ENCODE measurements at places on chromosomes 1 and 21.
A peak's percentile ranks its signal among the peaks of the same experiment; 100 is the strongest.

- DNase-seq = peak; percentile 43
Observed at GRCh38 chr1:169601096-169601881, 15.0 kb upstream of the F5 start.

- no peak for DNase-seq
Observed at GRCh38 chr1:27569088-27569460, 34.9 kb downstream of the AHDC1 start.

GRCh38 chr21:38909109-38909508 is 103.4 kb downstream of the ETS2 start:
- no peak for DNase-seq

DNA sequence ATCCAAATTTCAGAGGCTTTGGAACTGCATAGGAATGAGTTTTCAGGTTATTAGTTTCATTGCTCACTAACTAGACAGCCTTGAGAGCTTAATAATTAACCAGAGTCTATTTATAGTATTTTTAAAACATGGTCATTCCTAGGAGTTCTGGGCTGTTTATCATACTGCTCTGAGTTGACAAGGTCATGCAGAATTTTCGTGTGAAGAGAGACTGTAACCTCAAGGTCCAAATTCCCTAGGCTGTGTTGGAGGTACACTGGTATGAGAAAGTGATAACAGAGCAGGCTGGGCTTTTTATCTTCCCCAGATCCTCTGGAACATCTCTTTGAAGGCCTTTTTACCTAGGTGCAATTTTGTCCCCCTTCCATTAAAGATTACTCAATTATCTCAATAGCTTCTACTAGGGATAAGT is 736.3 kb downstream of the LTN1 start:
- DNase-seq = no peak

GRCh38 chr1:177905686-177906085 is 64.2 kb downstream of the SEC16B start:
- no peak for DNase-seq

- no peak for DNase-seq
Observed at GRCh38 chr1:2932671-2933350, 88.5 kb upstream of the ACTRT2 start.

DNA sequence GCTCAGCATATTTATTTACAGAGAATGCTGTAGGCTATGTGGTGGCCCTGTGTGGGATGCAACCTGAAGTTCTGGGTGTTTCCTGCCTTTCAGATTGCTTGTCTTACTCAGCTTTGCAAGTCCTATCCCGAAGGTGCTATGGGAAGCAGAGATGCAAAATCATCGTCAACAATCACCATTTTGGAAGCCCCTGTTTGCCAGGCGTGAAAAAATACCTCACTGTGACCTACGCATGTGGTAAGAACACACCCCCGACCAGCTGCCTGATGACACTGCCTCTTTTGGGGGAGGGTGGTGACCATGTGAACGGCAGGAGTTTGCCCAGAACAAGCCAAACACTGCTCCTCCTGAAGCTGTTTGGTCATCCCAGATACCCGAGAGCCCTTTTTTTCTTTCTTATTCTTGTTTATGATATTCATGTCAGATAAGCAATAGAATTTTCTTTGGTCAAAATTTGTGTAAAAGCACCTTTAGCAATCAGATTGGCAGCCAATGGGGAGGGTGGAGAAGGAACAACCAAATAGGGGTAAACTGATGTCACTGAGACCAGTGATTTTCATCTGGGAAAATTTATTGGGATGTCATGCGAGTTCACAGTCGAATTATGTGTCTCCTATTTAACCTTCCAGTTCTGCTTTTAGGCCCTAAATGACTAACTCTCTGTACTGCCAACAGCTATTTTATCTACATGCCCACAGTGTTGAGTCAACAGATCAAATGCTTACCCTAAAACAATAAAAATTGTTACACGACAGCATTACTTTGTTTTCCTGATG is 82.6 kb downstream of the EVA1C start:
- DNase-seq = no peak

DNA sequence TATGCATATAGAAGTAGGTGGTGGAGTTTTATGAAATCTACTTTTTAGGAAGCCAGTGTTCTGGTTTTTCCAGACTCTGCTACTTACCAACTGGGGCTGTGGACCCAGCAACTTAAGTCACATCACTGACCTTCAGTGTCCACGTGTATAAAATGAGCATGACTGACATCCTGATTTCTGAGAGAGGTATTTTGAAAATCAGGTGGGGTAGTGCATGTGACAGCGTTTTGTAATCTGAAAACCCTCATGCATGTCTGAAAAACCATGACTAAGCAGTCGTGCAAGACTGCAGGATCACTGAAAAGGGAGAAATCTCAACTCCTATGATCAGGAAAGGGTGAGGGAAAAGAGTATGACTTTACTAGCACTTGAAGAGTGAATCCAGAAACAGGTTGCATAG is 26.1 kb downstream of the CR1L start:
- peak; percentile 9 for DNase-seq

- no peak for DNase-seq
Observed at GRCh38 chr1:6198646-6199297, 623 bp downstream of the RPL22 start.

DNA sequence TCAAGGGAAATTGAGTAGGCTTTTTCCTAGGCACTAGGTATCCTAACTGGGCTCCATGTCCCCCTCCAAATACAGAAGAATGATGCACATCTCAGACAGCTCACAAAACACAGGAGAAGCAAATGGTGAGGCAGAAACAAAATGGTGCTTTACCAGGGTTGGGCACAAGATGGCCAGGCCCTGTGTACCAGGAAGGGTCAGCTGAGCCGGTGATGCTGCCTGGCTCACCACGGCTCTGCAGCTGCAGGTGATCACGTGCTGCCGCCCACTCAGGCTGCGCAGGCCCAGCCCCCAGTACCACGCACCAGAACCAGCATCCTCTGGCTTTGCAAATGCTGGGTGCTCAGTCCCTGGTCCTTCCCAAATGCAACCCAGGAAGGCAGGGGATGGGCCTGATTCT is 993 bp upstream of the DSCAM start:
- DNase-seq = no peak

- DNase-seq = no peak
Observed at GRCh38 chr1:236802264-236802663, 7.2 kb downstream of the MTR start.

DNA sequence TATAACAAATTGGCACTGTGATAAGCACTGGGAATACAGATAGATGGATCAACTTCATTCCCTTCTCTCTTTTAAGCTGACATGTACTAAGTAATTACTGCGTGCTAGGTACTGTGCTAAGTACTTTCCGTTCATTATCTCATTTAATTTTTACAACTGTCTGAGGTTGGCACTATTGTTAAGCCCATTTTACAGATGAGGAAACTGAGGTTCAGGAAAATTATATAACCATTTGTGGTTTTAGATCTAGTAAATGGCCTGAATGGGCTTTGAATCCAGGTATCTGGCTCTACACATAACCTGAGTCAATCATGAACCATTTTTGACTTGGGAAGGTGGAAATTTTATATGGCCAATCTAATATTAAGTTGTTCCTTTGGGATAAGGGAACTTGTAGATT is 3.6 kb upstream of the HMGCS2 start:
- DNase-seq = no peak

DNA sequence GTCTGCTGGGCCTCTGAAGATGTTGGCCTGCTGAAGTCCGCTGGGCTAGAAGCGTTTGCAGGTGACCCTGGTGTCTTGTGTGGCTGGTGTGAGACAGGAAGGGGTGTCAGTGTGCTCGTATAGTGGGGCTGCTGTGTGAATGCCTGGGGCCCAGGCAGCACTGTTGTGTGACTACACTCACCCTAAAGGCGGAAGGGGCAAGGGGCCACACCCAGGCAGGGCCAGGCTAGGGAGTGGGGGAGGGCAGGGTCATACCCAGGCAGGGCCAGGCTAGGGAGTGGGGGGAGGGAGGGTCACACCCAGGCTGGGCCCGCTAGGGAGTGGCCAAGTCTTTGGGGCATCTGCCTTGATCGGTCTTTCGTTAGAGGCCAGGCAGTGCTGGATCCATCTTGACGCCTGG is 25.0 kb downstream of the PDXK start:
- no peak for DNase-seq

DNA sequence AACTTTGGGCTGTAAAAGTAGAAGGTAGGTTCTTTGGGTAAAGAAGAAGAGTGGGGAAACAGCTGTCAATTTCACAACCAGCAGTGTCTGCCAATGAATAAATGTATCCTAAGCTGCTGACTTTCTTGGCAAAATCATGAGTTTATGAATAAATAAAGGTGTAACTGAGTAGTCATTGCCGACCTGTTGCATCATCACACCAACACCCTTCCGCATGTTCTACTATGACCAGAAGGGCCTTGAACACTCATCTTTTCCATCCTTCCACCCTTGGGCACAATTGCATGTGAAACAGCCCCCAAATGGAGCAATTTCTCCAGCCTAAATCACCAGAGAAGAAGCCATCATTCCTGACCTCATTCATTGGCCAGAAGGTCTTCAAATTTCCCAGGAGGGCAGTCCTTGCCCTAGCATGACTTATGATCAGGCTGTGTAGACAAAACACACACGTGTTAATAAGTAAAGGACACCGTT is 31.2 kb upstream of the QSOX1 start:
- peak; percentile 8 for DNase-seq

DNA sequence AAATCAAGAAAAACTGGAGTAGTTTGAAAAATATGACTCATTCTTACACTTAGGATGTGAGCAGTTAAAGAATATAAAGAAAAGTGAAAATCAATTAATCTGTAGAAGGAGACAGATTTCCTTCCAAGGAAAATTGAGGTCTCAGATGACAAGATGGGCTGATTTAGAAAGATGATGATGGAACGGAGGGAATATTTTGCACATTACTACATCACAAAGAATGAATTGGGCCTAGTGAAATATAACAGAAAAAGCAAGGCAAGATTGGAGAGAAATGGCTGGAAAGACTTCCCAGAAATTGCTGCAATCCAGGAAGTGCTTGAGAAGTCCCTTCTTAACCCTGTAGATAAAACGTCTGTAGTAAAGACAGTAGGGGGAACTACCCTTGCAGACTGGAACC is 169.1 kb upstream of the SYT6 start:
- no peak for DNase-seq

DNA sequence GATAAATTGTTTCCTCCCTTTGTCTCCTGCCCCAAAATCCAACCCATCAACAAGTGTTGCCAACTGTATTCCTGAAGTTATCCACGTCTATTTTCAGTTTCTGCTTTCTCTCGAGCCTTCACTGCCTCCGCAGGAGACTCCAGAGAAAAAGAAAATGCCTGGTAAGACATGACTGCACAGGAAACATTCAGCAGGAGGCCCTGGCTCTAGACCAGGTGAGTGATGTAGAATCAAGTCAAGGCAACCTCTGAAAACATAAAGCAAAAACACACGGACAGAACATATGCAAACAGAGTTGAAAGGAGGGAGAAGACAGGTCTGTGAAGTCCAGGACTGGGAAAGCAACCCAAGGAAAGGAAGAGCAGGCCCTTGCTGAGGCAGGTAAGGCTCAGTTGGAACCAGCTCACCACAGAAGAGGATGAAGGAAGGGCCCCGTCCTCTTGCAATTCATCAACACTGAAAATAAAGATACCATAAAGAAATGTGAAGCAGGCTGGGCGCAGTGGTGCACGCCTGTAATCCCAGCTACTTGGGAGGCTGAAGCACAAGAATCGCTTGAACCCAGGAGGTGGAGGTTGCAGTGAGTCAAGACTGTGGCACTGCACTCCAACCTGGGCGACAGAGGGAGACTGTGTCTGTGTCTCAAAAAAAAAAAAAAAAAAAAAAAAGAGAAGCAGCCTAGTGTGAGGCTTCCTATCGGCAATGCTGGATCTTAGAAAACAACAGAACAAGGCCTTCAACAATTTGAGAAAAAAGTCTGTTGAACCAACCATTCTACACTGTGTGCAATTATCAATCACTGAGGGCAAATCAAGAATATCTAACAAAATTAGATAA is 8.8 kb downstream of the NOL9 start:
- DNase-seq = no peak

DNA sequence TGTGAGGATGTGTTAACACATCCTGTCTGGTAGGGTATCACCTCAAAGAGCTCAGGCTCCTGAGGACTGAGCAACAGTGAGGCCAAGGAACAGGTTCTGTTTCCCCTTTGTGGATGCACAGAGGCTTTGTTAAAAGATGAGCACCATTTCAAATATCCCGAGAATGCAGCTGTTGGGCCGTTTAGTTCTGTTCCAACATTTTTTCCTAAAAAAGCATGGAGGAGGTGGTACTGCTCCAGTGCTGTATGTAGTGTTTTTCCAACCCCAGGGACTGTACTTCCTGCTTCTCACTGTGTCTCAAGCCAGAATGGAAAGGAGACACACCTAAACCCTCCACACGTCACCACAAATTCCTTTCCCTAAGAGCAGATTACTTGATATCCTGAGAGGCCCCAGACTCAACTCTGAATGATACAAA is 53.8 kb upstream of the BCL10 start:
- DNase-seq = no peak

DNA sequence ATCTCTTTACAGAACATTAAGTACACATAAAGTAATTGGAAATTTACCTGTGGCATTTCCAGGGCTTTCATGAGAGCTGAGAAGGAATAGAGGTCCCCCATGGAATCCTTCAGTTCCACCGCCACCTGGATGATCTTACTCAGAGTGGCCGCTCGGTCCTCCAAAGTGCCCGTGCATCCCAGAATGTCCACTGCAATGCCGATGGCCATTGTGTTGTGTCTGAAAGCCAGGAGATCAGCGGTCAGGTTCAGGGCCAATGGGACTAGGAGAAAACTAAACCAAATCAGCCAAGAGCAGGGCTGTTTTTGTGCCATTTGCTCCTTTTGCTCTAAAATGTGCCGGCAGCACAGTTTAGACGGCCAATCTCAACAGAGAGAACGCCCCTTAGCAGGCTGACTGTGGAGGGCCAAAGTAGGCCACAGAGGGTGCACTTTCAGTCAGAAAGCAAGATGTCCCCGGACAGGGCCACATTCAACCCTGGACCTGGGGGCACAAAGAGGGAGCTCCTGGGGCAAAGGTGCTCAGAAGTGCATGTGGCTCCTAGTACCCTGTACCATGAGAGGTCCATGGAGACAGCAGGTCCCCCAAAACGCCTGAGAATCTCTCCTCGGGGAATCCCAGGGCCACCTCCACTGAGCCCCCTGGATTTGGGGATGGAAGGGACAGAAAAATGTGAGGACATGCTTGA is 109.9 kb downstream of the BCAR3 start:
- DNase-seq = no peak

DNA sequence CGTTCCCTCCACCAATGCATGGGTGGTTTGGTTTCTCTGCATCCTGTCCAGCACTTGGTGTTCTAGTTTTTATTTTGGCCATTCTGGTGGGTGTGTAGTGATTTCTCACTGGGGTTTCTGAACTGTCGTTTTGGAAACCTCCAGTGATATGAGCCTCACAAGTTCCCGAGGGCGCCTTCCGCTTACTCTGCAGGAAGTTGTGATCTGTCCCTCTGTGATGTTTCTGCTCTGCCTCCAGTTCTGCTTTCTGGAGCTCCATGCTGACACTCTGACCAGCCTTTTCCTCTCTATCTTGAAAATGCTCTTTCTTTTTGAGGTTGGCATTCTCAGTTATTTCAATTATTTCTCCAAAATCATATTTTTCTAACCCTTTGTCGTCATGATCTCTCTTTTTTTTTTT is 111.6 kb downstream of the PLD5 start:
- no peak for DNase-seq

GRCh38 chr21:45613881-45614280 is 29.6 kb upstream of the PCBP3 start:
- DNase-seq = no peak

GRCh38 chr1:101911894-101912293 is 84.8 kb downstream of the OLFM3 start:
- no peak for DNase-seq

- no peak for DNase-seq
Observed at GRCh38 chr1:41915786-41916571, 2.7 kb downstream of the HIVEP3 start.

- no peak for DNase-seq
Observed at GRCh38 chr1:91689641-91690481, 189.2 kb downstream of the CDC7 start.

- DNase-seq = no peak
Observed at GRCh38 chr21:44847261-44848056, 26.0 kb downstream of the PTTG1IP start.

Measured in inflammatory macrophage treated with lipopolysaccharide for 1 hour (primary cell).